ENCODE measurements at places on chromosomes 6 and 20. TPM values are rescaled to one million over a fixed set of nuclear protein-coding genes. Genes with fewer than 3 reads are reported as not detected.

- no peak for DNase-seq
Measured at GRCh38 chr6:151057061-151057460, 182.7 kb upstream of the AKAP12 start.

DNA sequence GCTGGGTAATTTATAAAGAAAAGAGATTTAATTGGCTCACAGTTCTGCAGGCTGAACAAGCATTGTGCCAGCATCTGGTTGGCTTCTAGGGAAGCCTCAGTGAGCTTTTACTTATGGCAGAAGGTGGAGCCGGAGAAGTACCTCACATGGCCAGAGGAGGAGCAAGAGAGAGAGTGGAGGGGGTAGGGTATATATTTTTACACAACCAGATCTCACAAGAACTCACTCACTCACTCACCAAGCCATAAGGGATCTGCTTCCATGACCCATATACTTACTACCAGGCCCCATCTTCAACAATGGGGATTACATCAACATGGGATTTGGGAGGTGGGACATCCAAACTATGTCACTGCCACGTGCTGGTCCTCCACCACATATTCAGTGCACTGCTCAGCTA lies 152.6 kb upstream of the PRND start:
- no peak for DNase-seq

- DNase-seq: no peak
Measured at GRCh38 chr6:17354700-17355403, 38.5 kb upstream of the CAP2 start.

GRCh38 chr20:21340991-21341697 lies 38.0 kb downstream of the XRN2 start:
- no peak for DNase-seq

Gene SLC25A27
- 36.9 TPM for total RNA-seq

Gene SAPCD1
- total RNA-seq: 5.1 TPM

GRCh38 chr20:36272547-36273220 lies 33.5 kb upstream of the DLGAP4 start:
- no peak for DNase-seq

DNA sequence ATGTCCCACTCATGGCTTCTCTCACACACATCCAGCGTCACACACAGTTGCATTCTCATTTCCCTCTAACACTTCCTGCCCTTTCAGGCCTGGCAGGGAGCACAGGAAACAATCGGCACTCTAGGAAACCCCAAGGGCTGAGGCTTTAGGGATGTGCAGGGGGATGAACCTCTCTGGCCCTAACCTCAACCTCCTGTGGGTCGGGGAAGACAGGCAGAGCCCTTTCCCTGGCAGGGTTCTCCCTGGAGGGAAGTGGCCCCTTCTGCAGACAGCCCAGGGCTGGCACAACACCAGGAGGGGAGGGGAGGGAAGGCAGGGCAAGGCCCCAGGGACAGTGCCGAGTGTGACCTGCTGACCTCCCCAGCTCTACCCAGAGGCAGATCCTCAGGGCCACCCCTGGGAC lies 2.7 kb downstream of the TEAD3 start:
- DNase-seq: no peak

DNA sequence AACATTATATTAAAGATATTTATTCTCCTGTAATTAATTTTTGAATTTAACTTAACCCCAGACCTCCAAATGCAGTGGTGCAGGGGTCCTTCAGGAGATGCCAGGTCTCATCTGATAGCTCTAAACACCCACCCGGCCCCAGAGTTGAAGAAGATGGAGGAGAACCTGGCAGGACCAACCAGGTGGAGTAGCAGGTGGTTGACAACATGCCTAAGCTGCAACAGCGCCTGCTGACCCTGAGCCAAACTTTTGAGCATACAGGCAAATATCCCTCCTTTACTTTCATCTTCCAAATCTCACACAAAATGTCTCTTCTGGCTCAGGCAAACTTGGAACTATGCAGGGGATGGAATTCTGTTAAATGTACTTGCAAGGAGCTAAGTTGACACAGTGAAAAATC lies 145.3 kb upstream of the TCF21 start:
- DNase-seq: no peak

GRCh38 chr6:112016320-112016719 lies 37.6 kb upstream of the CCN6 start:
- DNase-seq: peak; percentile 66

DNA sequence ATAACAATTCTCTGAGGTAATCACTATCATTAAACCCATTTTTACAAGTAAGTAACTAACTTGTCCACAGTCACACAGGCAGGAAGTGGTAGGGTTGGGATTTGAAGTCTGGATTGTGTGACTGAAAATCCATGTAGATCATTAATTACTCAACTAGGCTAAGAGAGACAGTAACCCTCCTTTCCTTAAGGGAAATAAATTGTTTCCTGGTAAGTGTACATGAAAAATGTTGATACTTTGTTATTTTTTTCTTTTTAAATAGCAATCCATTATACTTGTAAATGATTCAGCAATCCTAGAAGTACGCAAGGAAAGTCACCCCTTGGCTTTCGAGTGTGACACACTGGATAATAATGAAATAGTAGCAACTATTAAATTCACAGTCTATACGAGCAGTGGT lies 11.6 kb downstream of the SPACA1 start:
- DNase-seq: no peak

GRCh38 chr6:129292836-129293235 lies 409.9 kb downstream of the LAMA2 start:
- DNase-seq: no peak

GRCh38 chr6:111342913-111343312 lies 140.1 kb downstream of the REV3L start:
- peak; percentile 38 for DNase-seq

- no peak for DNase-seq
Measured at GRCh38 chr6:15420959-15421438, 175.1 kb downstream of the JARID2 start.

- no peak for DNase-seq
Measured at GRCh38 chr6:134249239-134249758, 68.6 kb downstream of the SGK1 start.

DNA sequence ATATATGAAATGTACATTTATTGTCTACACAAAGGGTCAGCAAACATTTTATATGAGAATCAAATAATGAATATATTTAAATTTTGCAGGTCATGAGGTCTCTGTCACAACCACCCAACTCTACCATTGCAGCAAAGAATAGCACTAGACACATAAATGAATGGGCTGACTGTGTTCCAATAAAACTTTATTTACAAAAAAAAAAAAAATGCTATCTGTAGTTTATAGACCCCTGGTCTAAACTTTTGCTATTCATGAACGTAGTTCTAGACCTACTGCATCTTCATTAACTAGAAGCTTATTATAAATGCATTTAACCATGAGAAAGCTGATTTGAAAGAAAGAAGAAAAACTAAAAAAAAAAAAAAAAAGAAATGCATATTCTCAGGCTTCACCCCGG lies 610.9 kb upstream of the AGPAT4 start:
- no peak for DNase-seq

Gene PTCRA
- not detected for total RNA-seq
